T-cell (primary cell): ENCODE measurements at places on chromosomes 13 and 19. TPM values are rescaled to one million over a fixed set of nuclear protein-coding genes. Genes with fewer than 3 reads are reported as not detected.

DNA sequence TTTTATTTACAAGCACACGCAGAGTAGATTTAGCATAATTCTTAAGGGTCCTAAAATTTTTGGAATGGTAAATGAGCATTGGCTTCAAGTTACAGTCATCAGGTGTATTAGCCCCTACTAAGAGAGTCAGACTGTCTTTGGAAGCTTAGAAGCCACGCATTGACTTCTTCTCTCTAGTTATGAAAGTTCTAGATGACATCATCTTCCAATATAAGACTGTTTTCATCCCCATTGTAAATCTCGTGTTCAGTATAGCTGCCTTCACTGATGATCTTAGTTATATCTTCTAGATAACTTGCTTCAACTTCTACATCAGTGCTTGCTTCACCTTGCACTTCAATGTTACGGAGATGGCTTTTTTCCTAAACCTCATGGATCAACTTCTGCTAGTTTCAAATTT is 148.8 kb upstream of the SLITRK1 start:
- DNase-seq = no peak

GRCh38 chr19:39126312-39127187 is 964 bp downstream of the PAK4 start:
- no peak for DNase-seq

DNA sequence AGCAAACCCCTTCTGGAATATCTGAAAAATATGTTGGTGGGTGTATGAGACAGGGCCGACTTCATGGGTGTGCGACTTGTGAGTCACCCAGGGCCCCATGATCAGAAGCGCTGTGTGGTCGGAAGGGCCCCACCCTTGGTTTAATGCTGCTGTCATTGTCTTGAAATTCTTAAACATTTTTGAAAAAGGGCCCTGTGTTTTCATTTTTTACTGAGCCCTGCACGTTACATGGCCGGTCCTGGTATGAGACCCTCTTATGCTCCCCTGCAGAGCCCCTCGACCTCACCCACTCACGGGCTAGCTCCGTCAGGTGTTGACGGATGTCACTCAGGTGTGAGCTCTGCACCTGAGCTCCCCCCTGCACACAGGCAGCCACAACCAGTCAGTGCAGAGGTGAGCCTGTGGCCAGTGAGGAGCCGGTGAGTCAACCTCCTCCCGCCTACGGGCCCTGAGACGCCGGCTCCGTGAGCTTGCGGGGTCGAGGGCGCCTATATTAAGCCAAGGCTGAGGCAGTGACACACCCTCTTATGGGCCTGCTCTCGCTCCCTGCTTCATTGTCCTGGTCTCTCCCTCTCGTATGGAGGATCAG is 27.7 kb downstream of the GADD45B start:
- peak; percentile 77 for DNase-seq

GRCh38 chr13:60787083-60787482 is 390.1 kb downstream of the TDRD3 start:
- DNase-seq = no peak

GRCh38 chr19:2512523-2513431 is 36.9 kb downstream of the GADD45B start:
- no peak for DNase-seq

- peak; percentile 44 for DNase-seq
Measured at GRCh38 chr13:32267836-32268439, 47.2 kb downstream of the ZAR1L start.

CCDC194 gene
- 3.3 TPM for total RNA-seq

ANKRD24 gene
- 0.91 TPM for total RNA-seq

SYDE1 gene
- 0.51 TPM for total RNA-seq

TINCR gene
- total RNA-seq = 2.7 TPM

COMP gene
- total RNA-seq = not detected

MAMSTR gene
- total RNA-seq = 2.0 TPM
